ENCODE measurements at places on chromosomes 4 and X. TPM values are rescaled to one million over a fixed set of nuclear protein-coding genes. Genes with fewer than 3 reads are reported as not detected.
A peak's percentile ranks its signal among the peaks of the same experiment; 100 is the strongest.

DNA sequence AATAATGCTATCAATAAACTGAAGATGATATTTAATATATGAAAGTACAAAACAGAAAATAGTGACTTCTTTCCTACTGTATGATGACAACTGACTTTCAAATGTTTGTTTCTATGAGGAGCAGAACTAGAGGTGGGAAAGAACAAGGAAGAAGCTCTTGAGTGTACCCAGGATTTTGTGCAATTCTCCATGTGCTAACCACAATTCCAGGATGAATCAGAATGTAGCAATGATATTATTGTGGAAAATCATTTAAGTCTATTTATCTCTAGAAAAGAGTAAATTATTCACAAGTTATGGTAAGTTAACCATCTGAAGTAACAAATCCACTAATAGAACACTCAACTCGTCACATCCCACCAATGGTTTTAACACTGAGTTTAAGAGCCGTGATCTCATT is 324.1 kb upstream of the EMCN start:
- H3K36me3 ChIP-seq, result no peaks in the 10 kb centered on the region
- DNase-seq, result no peak
- no peaks in the 10 kb centered on the region for H3K4me1 ChIP-seq
- no peak overlapping the region for H3K4me3 ChIP-seq
- H3K27me3 ChIP-seq, result peaks cover 3% of the 10 kb centered on the region

GRCh38 chrX:69282893-69283690 is 117.8 kb upstream of the PJA1 start:
- no peak overlapping the region for H3K4me3 ChIP-seq
- no peaks in the 10 kb centered on the region for H3K27me3 ChIP-seq
- no peak for DNase-seq
- no peaks in the 10 kb centered on the region for H3K4me1 ChIP-seq
- no peak overlapping the region for H3K27ac ChIP-seq
- H3K36me3 ChIP-seq, result no peaks in the 10 kb centered on the region

DNA sequence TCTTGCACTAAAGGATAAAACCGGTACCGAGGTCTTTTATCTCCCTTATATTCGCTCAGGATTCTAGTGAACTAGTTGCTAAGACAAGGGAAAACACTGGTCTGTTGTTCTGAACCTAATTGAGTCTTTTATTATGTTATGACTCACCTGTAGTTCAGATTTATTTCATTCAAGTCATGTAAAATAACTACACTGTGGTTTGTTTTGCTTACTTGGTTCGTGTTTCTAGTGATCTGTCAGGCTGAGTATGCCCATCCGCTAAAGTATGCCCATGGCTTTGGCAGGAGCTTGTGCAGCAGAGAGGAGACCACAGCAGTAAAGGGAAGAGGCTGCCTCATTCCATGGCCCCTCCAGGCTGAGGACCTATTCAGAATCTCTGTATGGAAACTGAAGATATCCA is 126.1 kb downstream of the AFF1 start:
- DNase-seq, result no peak
- H3K27ac ChIP-seq, result peak overlapping the region; percentile 36
- peaks cover 54% of the 10 kb centered on the region for H3K4me1 ChIP-seq
- peaks cover 26% of the 10 kb centered on the region for H3K36me3 ChIP-seq
- H3K27me3 ChIP-seq, result no peaks in the 10 kb centered on the region

GRCh38 chr4:80956421-80956820 is 74.1 kb upstream of the BMP3 start:
- H3K27me3 ChIP-seq, result no peaks in the 10 kb centered on the region
- H3K4me1 ChIP-seq, result no peaks in the 10 kb centered on the region
- no peak overlapping the region for H3K4me3 ChIP-seq
- DNase-seq, result no peak
- no peaks in the 10 kb centered on the region for H3K36me3 ChIP-seq
- H3K27ac ChIP-seq, result no peak overlapping the region

DNA sequence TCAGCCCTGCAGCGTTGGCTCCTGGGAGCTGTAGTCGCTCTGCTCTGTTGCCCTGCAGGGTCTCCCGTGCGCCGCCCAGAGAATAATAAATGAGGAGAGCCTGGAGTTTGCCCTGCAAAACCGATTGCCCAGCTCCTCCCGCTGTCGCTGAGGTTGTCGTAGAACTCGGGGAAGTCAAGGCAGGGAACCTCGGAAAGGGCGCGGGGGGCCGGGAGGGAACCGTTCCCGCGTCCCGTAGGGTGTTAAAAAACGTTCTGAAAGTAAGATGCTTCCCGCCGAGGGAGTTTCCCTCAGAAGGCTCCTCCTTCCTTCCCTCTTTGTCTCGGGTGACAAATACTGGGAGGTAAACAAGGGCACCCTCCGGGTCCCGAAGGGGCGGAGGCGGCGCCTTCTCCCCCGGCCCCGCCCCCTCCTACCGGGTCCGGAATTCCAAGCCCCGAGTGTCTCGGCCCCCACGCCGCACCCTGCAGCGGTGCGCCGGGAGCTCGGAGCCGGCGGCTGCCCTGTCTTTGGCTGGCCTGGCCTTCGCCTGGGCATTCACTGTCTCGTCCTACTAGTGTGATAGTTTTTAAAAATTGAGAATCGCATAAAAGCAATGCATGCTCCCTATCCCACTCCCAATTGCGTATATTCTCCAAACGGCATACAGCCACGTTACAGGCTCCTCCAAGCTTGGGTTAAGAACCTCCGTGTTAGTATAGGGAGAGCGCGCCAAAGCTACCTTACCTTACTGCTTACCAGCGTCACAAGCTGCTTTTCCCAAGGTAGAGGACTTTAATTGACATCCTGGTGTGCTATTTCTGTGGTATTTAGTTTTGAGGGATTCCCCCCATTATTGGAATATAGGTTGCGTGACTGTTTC is 964 bp upstream of the HMGB2 start:
- peaks cover 34% of the 10 kb centered on the region for H3K36me3 ChIP-seq
- no peaks in the 10 kb centered on the region for H3K27me3 ChIP-seq
- H3K4me1 ChIP-seq, result peaks cover 54% of the 10 kb centered on the region
- H3K27ac ChIP-seq, result peak overlapping the region; percentile 99
- DNase-seq, result peak; percentile 63

GRCh38 chr4:48963042-48963679 is 22.9 kb upstream of the CWH43 start:
- no peak overlapping the region for H3K4me3 ChIP-seq
- peak; percentile 54 for DNase-seq
- no peaks in the 10 kb centered on the region for H3K36me3 ChIP-seq
- peaks cover 4% of the 10 kb centered on the region for H3K27me3 ChIP-seq

- no peak overlapping the region for H3K4me3 ChIP-seq
- H3K36me3 ChIP-seq, result peaks cover 15% of the 10 kb centered on the region
- H3K4me1 ChIP-seq, result peaks cover 18% of the 10 kb centered on the region
- H3K27me3 ChIP-seq, result no peaks in the 10 kb centered on the region
- no peak overlapping the region for H3K27ac ChIP-seq
These were observed 31.6 kb downstream of the SLC10A7 start for GRCh38 chr4:146490106-146490505.

DNA sequence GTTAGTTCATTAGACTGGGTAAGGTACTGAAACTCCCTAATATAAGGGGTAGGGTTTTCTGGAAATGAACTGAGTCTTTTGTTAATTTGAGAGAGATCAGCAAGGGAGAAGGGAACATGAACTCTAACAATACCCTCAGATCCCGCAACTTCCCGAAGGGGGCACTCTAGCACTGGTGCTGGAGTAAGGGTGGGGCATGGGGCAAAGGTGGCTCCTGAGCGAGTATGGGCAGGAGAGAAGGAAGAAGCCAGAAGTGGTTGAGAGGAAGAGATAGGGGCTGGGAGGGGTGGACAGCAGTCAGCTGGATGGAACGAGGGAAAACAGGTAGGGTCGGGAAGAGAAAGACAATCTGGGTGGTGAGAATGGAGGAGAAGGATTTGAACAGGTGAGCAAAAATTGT is 183.2 kb upstream of the MAGEE2 start:
- no peak for DNase-seq
- H3K36me3 ChIP-seq, result no peaks in the 10 kb centered on the region
- H3K4me3 ChIP-seq, result no peak overlapping the region

GRCh38 chrX:31981546-31982062 is 909.8 kb upstream of the FTHL17 start:
- H3K27me3 ChIP-seq, result no peaks in the 10 kb centered on the region
- no peaks in the 10 kb centered on the region for H3K4me1 ChIP-seq
- H3K4me3 ChIP-seq, result no peak overlapping the region

DNA sequence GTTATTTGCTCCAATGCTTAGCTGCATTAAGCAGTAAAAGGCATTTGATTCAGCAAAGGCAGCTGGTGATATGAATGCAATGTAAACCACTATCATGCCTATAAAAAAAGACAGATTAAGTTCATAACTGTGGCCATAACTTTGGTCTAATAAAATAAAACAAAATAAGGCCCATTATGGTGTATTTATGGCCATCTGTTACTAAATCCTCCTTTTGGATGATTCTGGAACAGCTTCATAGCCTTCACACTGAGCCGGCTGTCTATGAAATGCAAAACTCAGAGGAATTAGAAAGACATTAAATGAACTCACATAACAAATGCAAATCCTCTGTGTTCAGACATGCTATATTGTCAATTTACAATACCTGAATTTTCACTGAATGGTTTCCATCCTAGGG is 223.7 kb upstream of the FAT4 start:
- H3K27me3 ChIP-seq, result no peaks in the 10 kb centered on the region
- DNase-seq, result no peak
- H3K36me3 ChIP-seq, result no peaks in the 10 kb centered on the region
- H3K27ac ChIP-seq, result no peak overlapping the region
- H3K4me1 ChIP-seq, result no peaks in the 10 kb centered on the region

DNA sequence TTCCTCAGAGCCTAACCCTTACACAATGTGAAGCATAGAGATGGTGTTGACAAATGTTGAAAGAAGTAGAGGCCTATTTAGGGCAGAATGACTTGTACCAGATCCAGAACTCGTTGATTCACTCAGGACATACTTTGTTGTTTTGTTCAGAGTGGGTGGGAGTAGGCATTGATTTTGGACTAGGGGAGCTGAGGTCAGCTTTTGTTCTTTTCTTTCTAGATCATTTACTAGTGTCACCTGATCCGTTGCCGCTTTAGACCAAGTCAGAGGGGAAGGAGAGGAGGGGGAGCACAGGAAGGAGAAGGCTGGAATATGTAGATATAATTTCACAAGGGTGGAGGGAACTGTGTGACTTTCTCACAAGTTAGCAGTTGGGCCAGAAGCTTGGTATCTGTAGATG is 282.4 kb upstream of the GPC4 start:
- no peak overlapping the region for H3K4me3 ChIP-seq
- peaks cover 5% of the 10 kb centered on the region for H3K27me3 ChIP-seq
- no peaks in the 10 kb centered on the region for H3K4me1 ChIP-seq
- DNase-seq, result no peak
- no peaks in the 10 kb centered on the region for H3K36me3 ChIP-seq

DNA sequence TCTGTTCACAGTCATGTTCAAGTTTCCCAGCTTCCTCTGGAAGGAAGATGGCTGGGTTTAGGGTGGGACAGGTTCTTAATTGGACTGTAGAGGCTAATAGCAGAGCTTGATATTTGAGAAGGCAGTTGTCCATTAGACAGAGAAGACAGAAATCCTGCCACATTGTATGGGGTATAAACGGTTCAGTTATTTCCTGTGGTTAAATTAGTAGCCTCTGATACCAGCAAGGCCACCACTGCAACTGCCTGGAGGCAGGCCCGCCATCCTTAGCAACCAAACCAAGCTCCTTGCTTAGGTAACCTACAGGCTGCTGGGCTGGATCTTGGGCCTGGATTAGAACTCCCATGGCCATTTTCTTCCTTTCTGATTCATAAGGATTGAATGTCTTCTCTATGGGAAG is 1367.0 kb downstream of the PCDH7 start:
- H3K4me3 ChIP-seq, result no peak overlapping the region
- no peak overlapping the region for H3K27ac ChIP-seq
- H3K36me3 ChIP-seq, result no peaks in the 10 kb centered on the region

GRCh38 chr4:152334931-152335330 is 201.0 kb downstream of the FBXW7 start:
- H3K27ac ChIP-seq, result no peak overlapping the region
- no peak overlapping the region for H3K4me3 ChIP-seq
- peaks cover 26% of the 10 kb centered on the region for H3K36me3 ChIP-seq
- DNase-seq, result no peak
- peaks cover 7% of the 10 kb centered on the region for H3K4me1 ChIP-seq
- no peaks in the 10 kb centered on the region for H3K27me3 ChIP-seq

DNA sequence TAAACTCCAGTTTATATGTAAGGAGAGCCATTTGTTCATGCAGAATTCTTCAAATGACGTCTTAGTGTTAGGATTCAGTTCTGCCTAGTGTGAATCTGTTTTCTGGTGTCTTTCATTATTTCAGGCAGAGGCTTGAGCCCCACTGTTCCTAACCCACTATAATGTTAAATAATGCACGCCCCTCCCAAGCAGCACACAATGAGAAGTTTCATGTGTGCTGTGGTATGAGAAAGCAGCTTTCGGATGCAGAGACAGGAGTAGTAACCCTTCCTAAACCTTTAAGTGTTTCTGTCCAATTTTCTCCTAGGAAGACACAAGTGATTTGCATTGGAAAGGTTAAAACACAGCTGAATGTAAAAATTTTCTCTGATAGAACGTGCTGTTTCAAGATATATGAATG is 54.5 kb downstream of the TRIM2 start:
- no peaks in the 10 kb centered on the region for H3K36me3 ChIP-seq
- peaks cover 21% of the 10 kb centered on the region for H3K27me3 ChIP-seq
- DNase-seq, result no peak

DNA sequence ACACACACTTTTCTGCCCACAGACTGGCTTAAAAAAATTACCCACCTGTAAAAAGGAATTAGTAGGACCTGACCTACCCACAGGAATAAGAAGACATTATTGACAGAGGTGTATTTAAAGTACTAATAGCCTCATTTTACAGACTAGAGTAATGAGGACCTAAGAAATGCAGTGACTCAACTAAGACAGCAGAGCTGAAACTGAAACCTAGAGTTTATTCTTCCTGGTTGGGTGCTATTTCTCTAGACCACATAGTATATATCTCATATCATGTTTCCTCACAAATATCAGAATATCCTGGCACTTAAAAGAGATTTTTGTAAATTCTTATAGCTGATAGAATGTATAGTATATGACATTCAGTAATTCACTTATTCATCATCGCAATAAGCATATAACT is 435.0 kb downstream of the MAGEE1 start:
- no peaks in the 10 kb centered on the region for H3K4me1 ChIP-seq
- no peaks in the 10 kb centered on the region for H3K36me3 ChIP-seq
- H3K27me3 ChIP-seq, result no peaks in the 10 kb centered on the region
- H3K27ac ChIP-seq, result no peak overlapping the region
- no peak for DNase-seq
- no peak overlapping the region for H3K4me3 ChIP-seq

DNA sequence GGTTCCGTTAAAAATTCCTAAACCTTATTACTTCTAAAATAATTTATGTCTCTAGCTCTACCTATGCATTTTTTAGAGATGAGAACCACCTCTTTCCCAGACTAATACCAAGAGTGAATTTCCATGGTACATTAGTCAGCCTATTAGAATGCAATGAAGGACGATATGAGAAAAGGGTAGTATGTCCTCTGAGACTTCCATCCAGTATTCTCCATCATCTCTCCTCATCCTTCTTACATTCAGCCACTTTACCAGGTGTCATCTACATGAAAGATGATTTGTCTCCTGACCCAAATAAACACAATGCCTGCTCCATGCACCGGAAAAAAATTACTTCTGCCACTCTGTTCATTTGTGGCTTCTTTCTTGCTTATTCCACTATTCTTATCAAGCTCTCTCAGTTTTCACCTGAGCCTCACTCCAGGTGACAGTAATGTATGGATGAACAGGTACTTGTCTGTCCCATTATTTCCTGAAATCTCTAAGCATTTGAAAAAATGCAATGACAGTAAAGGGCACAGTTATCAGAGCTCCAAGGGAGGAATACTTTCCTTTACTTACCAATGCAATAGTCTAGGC is 97.9 kb downstream of the MAB21L2 start:
- no peaks in the 10 kb centered on the region for H3K4me1 ChIP-seq
- no peak overlapping the region for H3K4me3 ChIP-seq
- H3K36me3 ChIP-seq, result peaks cover 7% of the 10 kb centered on the region
- H3K27ac ChIP-seq, result no peak overlapping the region
- no peak for DNase-seq

PGRMC1 gene
- total RNA-seq, result 41.6 TPM

SFRP2 gene
- not detected for total RNA-seq

HSD17B13 gene
- total RNA-seq, result 0.10 TPM

PAGE2B gene
- total RNA-seq, result not detected

ZBTB33 gene
- 13.0 TPM for total RNA-seq
